ENCODE measurements at places on chromosomes 3 and 15.

- no peak for DNase-seq
Observed at GRCh38 chr3:9109568-9109914, 139.9 kb downstream of the SRGAP3 start.

DNA sequence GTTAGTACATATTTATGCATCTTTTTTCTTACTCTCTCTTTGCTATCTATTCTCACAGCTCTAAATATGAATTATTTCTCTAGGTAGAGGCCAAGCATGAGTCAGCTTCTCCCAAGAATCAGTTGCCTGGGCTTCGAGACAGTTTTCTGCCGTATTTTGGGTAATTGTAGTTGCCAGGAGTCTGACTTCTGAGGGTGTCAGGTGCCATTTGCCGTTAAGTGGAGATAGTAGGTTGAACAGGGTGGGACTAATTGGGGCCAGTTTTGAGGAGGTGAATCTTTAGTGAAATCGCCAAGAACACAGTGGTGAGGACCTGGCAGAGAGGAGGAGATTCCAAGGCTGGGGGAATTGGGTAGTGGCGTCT, 7.8 kb upstream of the NRROS start:
- DNase-seq, result no peak

DNA sequence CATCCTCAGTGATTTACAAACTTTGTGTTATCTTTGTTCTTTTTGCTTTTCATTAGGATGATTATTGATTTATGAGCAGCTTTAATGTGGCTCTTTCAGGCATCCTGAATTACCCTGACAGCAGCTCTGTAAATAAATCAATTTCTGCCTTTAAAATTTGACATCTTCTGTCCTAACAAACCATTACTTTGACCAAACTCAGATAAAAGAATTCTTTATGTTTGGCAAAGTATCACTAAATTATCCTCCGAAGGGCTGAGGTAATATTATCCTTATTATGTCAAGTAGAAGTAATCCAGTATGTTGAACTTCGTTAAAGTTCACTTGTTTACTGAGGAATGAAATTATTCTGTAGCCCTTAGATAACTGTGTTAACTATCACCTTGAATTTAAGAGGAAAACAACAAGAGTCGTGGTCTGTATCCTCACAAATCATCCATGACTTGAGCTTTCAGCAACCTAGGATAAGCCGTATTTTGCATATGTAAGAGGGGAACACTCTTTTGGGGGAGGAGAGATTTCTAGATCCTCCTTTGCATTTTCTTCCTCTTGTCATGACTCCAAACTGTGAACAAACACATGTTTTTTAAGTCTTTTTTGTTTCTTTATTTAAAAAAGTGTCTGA, 173.2 kb upstream of the STAC start:
- no peak for DNase-seq

- no peak for DNase-seq
Observed at GRCh38 chr3:2603692-2604289, 505.1 kb downstream of the CNTN4 start.

DNA sequence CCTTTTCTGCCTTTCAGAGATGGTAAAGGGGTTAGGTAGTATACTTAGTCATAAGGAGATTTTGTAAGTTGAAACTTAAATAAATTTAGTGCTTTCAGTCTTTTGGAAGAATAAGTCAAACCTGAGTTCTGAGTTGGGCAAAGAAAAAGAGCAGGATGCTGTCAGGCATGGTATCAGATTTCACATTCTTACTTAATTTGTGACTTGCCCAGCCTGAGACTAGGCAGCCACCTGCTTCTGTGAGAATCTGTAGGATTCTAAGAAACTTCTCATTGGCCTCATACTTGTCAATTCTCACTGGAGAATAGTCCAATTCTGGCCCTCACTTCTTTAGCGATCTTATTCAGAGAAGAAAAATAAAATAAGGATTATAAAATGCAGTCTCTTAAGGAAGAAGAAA, 577.5 kb downstream of the DIPK2A start:
- no peak for DNase-seq

GRCh38 chr15:27427276-27427675, 456.3 kb downstream of the GABRG3 start:
- DNase-seq, result no peak

GRCh38 chr15:50046867-50047266, 72.2 kb downstream of the ATP8B4 start:
- no peak for DNase-seq

DNA sequence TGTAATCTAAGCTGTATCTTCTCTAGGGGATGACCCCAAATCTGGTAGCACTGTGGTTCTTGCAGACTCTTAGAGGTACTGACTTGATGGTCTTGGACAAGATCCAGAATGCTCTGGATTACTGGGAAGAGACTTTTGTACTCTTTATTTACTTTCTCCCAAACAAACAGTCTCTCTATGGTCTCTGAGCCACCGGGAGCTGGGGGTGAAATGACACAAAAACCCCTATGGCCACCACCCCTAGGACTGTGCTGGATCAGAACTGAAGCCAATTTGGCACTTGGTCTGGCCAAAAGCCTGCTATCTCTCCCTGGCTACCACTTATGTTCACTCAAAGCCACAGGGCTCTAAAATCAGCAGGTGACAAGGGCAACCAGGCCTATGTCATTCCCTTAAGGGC, 50.2 kb upstream of the SI start:
- DNase-seq, result no peak

GRCh38 chr3:55795296-55795695, 308.2 kb upstream of the WNT5A start:
- DNase-seq, result no peak

- DNase-seq, result no peak
Observed at GRCh38 chr3:18988614-18989229, 159.6 kb upstream of the KCNH8 start.

- DNase-seq, result no peak
Observed at GRCh38 chr15:77347197-77347596, 72.7 kb downstream of the PEAK1 start.

DNA sequence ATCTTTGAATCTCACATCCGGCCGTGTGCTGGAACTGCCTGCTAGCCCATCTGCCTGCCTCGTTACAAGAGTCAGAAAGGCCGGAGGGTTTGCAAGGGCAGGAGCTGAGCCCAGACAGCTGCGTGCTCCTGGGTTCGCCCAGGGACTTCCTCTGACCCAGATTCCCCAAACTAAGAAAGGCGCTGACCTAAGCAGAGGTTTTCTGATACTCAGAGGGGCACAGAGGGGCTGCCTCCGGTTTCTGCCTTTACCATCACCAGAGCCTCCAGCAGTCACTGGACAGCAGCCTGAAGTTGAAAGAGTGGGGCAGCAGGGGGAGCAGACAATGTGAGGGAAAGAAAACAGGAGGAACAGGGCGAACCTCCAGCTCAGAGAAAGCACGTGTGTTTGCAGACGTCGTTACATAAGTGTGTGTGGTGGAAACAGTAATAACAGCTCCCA, 33.4 kb upstream of the RAD18 start:
- DNase-seq, result no peak

- no peak for DNase-seq
Observed at GRCh38 chr15:60740787-60741354, 261.9 kb upstream of the ICE2 start.

DNA sequence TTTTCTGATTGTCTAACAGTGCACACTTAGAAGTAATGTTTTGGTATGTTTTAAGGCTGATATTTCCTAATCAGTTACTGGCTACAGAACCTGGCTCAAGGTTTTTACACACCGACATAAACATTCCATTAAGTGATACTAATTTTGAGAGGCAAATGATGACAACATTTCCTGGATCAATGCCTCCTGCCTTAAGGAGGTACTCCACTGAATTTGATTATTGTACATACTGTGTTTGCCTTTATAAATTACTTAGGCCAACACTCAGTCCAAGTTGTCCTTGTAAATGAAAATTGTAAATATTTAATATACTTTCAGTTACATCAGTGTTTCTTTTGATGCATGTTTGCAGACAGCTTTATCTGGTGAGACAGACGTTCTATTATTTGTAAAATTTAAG, 24.2 kb upstream of the LXN start:
- DNase-seq, result no peak

DNA sequence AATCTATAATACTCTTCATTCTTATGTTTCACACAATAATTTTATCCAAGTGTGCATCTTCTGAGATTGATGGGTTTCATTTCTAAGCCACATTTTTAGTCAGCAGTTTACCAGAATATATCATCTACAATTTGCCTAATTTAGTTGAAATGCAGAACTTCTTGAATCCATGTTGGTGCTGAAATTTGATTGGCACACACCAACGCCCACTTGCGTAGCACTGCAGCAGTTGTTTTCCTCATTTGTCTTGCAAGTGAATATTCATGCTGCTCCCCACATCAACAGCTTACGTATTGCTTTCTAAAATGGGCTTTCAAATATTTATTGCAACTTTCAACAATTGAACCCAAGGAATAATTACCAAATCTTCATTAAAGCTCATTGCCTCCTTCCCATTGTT, 87.8 kb upstream of the CTDSPL start:
- no peak for DNase-seq

- DNase-seq, result no peak
Observed at GRCh38 chr15:73225358-73226015, 143.3 kb downstream of the HCN4 start.

DNA sequence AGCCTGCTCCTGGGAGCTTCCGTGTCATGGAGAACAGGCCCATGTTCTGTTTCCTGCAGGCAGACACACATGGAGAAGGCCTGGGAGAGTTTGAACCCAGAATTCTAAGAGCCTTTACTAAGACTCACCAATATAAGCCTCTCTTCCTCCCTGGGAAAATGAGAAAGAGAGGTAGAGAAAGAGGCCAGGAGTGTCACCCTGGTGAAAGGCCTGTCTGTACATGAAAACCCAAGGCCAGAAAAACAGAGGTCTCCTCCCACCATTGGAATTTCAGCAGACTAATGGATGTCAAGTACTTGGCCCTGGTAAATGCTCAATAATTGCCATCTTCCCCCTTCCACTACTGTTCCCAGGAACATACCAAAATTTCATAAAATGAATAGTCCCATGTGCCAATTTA, 117.6 kb downstream of the TOP2B start:
- no peak for DNase-seq

- DNase-seq, result no peak
Observed at GRCh38 chr3:175340338-175341015, 481.3 kb downstream of the NAALADL2 start.

GRCh38 chr3:156383441-156384025, 171.4 kb downstream of the SSR3 start:
- DNase-seq, result no peak

- no peak for DNase-seq
Observed at GRCh38 chr3:140552403-140552802, 125.5 kb upstream of the TRIM42 start.

Measured in upper lobe of left lung (tissue), 6 donors.